ENCODE measurements at places on chromosomes 12 and 14.
A peak's percentile ranks its signal among the peaks of the same experiment; 100 is the strongest.

DNA sequence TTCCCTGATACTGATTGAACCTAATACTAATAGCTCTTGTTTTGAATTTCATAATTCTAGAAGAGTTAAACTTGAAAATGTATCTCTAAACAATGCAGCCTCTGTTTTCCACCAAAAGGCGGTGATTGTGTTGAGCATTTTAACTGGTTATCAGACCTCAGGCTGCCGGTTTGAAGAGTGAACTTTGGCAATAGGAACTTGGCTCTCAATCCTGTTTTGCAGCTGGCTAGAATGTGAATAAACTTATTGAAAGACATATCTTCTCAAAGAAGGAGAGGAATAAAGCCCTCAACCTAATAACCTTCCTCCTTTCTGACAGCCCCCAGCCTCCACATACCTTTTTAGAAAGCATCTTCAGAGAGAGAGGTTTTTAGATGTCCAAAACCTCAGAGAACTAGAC is 105.4 kb downstream of the SRGAP1 start:
- no peak for DNase-seq
- no peak overlapping the region for H3K27ac ChIP-seq
- peaks cover 7% of the 10 kb centered on the region for H3K27me3 ChIP-seq
- H3K4me3 ChIP-seq: no peak overlapping the region
- H3K4me1 ChIP-seq: no peaks in the 10 kb centered on the region

DNA sequence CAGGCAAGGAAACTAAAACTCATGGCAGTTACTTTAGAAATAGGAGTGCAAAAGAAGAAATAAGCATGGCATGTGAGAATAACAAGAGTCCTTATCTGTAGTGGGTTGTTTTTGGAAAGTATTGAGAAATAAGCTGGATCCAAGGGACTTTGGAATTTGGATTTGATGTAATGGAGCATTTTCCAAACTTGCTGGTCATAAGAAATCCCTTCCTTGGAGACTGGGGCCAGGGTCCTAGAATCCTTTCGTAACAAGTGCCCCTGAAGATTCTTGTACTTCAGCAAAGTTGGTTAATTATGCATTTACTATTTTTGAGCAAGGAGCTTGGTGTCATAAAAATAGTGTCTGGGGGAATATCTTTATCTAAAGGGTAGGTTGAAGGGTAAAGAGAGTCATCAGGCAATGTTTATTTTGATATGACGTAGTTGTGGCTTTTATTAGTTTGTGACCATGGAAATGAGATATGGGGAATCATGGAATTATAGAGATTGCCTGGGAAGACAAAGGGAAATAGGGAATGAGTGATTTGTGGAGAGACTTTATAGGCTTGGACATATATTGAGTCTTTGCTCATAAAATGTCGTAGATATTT is 53.9 kb downstream of the WNK1 start:
- H3K36me3 ChIP-seq: peaks cover 7% of the 10 kb centered on the region
- no peak for DNase-seq
- no peak overlapping the region for H3K4me3 ChIP-seq

- peaks cover 14% of the 10 kb centered on the region for H3K4me1 ChIP-seq
- H3K27ac ChIP-seq: peak overlapping the region; percentile 90
- no peaks in the 10 kb centered on the region for H3K27me3 ChIP-seq
- peaks cover 3% of the 10 kb centered on the region for H3K36me3 ChIP-seq
- H3K4me3 ChIP-seq: peak overlapping the region; percentile 84
These were observed 642 bp upstream of the PHC1 start for GRCh38 chr12:8913702-8914032.

DNA sequence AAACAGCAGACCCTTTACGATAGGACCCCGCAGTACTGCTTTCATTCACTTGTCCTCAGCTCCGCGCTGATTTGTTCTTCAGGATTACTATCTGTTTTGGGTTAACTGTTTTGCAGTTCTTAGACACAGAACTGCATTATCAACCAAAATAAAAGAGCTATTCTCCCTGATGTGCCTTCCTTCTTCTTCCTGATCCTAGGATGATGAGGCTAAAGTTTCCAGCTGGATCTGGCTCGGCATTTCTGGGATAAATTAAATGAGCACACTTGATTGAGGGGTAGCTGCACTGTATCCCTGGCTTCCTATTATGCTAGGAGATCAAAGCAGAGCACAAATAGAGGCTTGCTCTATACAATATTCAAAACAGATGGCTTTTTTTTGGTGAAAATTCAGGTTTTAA is 165.7 kb downstream of the FBXL14 start:
- H3K4me3 ChIP-seq: no peak overlapping the region
- DNase-seq: no peak
- H3K27ac ChIP-seq: no peak overlapping the region
- no peaks in the 10 kb centered on the region for H3K4me1 ChIP-seq
- H3K27me3 ChIP-seq: no peaks in the 10 kb centered on the region
- H3K36me3 ChIP-seq: no peaks in the 10 kb centered on the region

DNA sequence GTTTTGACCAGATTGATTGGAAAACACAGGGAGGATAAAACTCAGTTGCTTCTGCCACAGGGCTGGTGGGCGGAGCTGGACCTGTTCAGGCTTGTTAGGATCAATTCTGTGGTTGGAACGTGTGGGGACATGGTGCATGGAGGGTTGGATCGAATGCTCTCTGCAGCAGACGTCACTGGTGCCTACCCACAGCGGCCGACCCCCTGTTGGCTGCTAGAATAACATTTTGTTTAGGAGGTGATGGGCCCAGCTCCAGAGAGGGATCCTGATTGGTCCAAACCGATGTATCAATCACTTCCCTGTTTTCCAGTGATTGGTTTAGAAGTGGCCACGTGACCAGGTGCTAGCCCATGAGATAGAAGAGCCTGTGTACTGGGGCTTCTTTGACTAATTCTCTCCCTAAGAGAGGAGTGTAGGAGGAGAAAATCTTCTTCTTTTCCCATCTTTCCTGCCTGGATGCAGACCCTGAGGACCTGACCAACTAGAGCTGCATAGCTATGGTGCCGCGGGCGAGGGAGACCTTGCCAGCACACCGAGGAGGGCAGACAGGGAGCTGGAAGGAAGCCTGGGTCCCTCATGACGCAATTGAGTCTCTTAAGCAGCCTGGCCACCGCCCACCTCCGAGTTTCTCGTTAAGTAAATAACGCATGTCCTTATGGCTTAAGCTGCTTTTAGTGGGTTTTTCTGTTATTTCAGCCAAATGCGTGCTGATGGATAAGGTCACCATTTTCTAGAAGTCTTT is 163.5 kb downstream of the AACS start:
- no peak overlapping the region for H3K4me3 ChIP-seq
- H3K36me3 ChIP-seq: no peaks in the 10 kb centered on the region
- peaks cover 5% of the 10 kb centered on the region for H3K27me3 ChIP-seq
- H3K27ac ChIP-seq: no peak overlapping the region

- H3K4me3 ChIP-seq: no peak overlapping the region
- no peak for DNase-seq
- peak overlapping the region; percentile 63 for H3K27ac ChIP-seq
These were observed 2.8 kb downstream of the TBX5 start for GRCh38 chr12:114403011-114403689.

DNA sequence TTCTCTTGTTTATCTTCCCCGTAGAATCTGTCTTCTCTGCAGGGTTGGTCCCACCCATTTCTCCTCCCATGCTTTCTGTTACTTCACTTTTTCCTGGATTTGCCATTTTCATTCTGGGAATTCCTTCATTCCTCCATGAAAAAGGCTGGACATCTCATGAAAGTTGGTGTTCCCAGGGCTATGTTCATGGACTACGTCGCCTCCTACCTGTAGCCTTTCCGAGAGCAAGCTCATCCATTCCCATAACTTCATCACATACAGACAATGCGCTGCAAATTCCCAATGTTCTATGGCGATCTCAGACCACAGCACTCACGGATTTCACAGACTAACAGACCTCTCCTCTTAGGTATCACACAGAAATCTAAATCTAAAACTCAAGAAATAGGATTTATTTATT is 217.1 kb downstream of the EXOC5 start:
- DNase-seq: no peak
- H3K4me3 ChIP-seq: no peak overlapping the region
- no peak overlapping the region for H3K27ac ChIP-seq
- H3K4me1 ChIP-seq: no peaks in the 10 kb centered on the region
- H3K36me3 ChIP-seq: no peaks in the 10 kb centered on the region

DNA sequence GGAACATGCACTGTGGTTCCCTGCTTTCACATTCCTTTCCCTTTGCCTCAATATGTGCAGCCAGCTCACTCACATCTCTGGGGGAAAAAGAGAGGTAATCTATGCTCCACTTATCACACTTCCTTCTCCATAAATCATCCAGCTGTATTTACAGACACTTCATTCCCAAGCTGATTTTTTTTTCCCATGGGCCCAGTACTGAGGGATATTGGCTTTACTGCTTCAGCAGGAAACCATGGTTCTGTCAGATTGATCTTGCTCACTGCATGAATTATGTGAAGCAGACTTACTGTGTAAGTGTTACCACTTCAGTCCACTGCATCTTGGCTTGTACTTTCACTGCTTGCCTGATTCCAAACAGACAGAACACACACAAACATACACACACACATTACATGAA is 555.6 kb downstream of the CCER1 start:
- no peak overlapping the region for H3K4me3 ChIP-seq
- no peak for DNase-seq
- no peaks in the 10 kb centered on the region for H3K36me3 ChIP-seq
- no peaks in the 10 kb centered on the region for H3K4me1 ChIP-seq
- H3K27me3 ChIP-seq: no peaks in the 10 kb centered on the region

DNA sequence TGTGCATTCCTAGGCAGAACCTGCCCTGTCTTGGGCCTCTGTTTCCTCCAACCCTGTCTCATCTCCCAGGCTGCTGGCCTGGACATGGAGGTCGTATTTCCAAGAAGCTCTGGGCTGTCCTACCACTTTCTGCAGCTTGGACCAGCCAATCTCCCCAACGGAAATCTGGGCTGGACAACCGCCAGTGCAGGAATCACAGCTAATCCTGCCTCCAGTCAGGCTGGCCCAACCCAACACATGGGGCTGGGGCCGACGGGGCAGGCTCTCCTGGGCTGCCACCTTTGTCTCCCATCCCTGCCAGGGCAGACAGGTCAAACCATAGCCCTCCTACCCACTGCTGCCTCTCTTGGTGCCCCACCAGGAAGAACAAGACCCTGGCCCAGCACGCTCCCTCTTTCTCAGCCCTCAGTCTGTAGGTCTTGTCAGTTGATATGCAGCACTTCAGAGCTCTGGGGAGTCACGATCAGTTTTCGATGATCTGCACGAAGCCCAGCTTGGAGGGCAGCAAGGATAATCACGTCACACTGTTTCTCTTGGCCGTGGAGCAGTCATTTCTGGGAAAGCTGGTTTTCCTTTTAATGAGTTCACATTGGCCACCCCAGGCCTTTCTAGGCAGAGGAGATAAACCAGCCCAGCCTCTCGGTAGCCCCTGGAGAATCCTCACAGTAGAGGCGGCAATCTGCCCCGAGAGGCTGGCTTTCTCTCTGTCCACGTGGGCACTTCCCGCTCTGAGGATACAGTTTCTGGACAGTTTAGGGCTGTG is 195.2 kb upstream of the PRMT8 start:
- DNase-seq: no peak
- peaks cover 11% of the 10 kb centered on the region for H3K4me1 ChIP-seq
- no peak overlapping the region for H3K27ac ChIP-seq
- no peak overlapping the region for H3K4me3 ChIP-seq
- H3K36me3 ChIP-seq: no peaks in the 10 kb centered on the region
- peaks cover 29% of the 10 kb centered on the region for H3K27me3 ChIP-seq
